ENCODE measurements at places on chromosomes 7 and 10.

GRCh38 chr7:115252461-115252860, 330.6 kb downstream of the MDFIC start:
- no peak for DNase-seq

- DNase-seq = no peak
Observed at GRCh38 chr10:17651896-17652295, 7.9 kb downstream of the STAM start.

DNA sequence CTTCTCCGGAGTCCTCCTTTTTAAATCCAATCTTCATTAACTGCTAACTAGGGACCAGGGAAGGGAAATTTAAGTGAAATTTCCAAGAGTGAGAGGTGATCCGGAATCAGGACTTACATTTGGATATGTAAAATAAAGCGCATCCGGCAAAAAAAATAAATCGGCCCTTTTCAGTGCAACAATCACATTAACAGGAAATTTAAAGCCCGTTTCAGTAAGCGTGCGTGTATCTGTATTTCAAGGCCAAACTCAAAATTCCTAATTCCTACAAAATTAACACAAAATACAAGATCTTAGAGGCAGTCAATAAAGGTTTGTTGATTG, 771 bp downstream of the DNAJC9 start:
- DNase-seq = no peak

GRCh38 chr7:25565949-25566348, 337.7 kb upstream of the NPVF start:
- DNase-seq = peak; percentile 61

DNA sequence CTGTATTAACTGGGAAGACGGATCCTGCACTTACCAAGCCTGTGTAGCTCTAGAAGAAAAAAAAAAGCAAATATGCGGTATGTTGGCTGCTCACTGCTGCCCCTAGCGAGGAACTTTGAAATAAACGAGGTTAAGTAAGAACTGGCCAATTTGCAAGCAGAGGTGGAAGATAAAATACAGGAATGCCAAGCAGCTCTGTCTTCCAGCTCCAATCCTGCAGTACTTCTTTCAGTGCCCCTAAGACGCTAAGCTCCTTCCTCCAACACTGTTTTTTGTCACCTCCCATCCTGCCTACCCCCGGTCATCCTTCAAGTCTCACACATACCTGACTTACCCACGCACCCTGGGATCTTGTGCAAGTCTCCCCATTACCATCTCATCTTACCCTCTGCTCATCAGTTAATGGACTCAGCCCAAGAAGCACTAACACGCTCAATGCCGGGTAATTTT, 809 bp downstream of the C10orf143 start:
- peak; percentile 84 for DNase-seq

GRCh38 chr10:100662067-100662466, 83.3 kb upstream of the PAX2 start:
- DNase-seq = no peak

DNA sequence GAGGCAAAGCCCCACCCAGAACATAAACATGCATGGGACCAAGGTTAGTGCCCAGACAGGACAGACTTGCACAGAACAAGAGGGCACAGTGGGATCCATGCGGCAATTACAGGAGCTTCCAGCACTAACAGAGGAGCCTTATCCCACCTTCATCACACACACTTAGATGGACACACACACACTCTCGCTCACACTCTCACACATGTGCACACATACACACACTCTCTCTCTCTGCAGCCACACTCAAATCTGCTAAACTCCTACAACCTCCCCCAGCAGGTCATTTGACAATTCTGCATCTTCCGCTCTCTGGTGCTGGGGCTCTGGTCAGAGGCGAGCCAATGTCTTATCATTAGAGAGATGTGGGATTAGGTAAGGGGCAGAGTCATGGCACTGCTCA, 120.5 kb downstream of the UBE2H start:
- no peak for DNase-seq

DNA sequence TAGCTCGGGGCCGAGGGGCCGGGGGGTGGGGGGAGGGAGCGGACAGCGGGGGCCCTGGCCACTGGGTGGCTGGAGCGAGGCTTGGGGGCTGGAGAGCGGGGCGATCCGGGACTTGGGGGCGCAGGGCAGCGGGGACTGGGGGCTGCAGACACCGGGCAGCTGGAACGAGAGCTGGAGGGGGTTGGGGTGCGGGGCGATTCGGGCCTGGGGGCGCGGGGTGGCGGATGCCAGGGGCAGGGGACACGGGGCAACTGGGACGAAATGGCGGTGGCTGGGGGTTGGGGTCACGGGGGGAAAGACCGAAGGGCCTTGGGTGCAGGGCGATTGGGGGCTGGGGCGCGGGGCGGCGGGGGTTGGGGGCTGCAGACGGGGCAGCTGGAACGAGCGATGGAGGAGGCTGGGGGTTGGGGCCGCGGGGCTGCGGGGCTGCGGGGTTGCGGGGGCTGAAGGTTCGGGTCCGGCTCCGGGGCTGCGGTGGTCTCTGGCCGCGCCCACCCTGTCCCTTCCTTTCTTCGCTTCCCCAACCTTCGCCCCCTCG, 590 bp downstream of the COL26A1 start:
- no peak for DNase-seq

DNA sequence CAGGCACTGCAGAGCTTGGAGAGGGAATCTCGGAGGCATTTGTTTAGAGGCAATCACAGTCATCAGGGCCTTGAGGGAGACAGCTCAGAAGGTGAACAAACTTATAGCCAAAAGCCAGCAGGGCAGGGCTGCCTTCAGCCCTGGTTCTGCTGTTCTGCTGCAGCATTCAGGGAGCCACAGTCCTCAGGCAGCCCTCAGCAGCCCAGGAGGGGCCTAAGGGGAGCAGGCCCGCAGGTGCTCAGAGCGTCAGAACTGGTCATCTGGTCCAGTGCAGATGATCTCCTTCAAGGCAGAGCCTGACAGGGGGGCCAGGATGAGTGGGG, 84.7 kb downstream of the ARHGAP22 start:
- DNase-seq = no peak

DNA sequence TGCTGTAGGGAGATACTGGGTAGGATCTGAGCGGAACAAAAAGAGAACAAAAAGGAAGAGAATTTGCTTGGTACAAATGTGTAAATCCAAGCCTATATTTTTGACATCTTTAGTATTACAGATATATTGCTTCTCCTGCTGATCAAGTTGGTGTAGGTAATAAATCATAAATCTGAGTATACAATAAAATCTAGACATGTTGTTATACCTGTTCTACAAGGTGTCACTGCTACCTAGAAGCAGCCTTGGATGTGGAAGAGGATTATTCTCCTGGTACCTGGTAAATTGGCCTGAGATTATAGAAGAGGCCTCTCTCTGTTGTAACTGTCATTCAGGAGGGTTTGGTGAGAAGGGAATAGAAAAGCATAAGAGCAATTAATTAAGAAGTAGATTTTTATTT, 89.9 kb upstream of the LSM8 start:
- no peak for DNase-seq

GRCh38 chr10:63515002-63515763, 6.0 kb upstream of the REEP3 start:
- peak; percentile 23 for DNase-seq

DNA sequence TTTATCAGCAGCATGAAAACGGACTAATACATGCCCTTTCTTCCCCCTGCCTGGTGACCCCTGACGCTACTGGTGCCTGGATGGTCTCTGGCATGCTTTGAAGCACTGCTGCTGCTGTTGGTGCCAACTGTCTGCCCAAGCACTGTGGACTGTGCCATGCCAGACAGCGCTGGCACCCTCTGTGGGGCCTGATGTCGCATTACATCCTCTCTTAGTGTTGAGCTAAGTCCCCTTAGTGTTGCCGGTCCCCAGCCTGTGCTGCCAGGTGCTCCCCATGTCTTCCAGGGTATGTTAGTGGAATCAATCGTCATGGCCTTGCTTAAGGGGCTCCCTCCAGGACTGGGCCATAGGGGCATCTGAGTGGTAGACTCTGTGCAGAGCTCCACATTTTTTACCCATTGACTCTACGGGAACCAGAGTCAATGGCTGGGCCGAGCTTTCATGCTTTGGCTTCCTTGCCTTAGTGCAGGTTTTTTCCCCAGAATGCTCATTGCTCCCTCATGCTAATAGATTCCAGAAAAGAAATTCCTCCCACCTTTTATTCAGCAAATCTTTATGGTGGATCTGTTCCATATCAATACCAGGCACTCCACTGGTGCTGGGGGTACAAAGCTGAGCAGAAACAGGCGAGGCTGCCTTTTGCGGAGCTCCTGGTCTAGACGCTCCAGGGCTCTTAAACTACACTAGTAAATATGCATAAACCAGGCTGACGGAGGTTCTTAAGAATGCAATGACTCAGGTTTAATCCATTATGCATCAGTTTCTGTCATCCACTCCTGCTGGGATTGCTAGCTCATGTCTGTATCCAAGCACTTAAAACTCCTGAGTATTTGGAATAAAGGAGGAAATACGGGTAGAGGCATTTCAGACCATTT, 21.8 kb upstream of the MRC1 start:
- DNase-seq = no peak

DNA sequence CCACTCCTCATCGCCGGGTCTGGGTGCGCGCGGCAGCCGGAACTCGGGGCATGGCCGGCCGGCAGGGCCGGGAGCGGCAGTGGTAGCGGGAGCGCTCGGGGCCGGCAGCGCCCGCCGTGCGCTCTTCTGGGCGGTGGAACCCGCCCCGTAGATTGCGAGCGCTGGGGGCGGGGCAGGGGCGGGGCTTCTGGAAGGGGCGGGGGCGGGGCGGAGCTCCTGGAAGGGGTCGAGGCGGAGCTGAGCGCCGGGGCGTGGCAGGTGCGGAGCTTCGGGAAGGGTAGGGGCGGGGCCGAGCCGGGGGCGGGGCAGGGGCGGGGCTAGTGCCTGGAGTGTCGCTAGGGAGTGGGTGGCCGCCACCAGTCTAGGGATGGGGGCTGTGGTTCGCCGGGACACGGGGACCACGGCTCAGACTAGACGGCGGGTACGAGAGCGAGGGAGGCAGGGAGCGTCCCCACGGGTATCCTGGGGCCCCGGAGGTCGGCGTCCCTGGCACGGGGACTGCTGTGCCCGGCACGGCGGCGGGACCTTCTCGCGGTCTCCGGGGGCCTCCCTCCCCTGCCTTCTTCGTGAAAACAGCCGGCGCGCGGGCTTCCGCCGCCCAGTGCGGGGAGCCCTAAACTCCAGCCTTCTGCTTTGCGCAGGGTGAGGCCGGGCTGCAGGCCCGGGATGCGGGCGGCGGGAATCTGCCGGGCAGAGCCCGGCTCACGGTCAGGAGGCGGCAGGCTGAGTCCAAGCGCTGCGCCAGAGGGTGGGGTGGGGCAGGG, at the start of gene STK32C:
STK32C (minus strand) TSS at position 128 of the 764 bp plus-strand sequence; CDS start at position 11, 117 bp downstream.
- peak; percentile 78 for DNase-seq

GRCh38 chr7:63899691-63900393, 98.8 kb upstream of the ZNF722 start:
- peak; percentile 91 for DNase-seq

- DNase-seq = no peak
Observed at GRCh38 chr10:121647401-121647800, 49.2 kb upstream of the FGFR2 start.

DNA sequence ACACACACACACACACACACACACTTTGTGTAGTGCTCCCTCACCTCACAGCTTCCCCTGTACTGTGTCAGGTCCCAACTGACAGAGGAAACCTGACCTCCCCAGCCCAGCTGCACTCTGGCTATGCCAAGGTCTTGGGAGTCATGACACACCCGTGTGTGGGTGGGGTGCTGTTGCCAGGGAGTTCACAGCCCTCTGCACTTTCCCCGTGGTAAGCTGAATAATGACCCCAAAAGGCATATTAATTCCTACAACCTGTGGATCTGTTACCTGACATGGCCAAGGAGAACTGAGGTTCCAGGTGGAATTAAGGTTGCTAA, 8.9 kb upstream of the NANOS1 start:
- no peak for DNase-seq

- peak; percentile 58 for DNase-seq
Observed at GRCh38 chr10:26540601-26541000, 102.5 kb downstream of the APBB1IP start.

- DNase-seq = no peak
Observed at GRCh38 chr7:10977113-10977512, 3.4 kb downstream of the PHF14 start.

DNA sequence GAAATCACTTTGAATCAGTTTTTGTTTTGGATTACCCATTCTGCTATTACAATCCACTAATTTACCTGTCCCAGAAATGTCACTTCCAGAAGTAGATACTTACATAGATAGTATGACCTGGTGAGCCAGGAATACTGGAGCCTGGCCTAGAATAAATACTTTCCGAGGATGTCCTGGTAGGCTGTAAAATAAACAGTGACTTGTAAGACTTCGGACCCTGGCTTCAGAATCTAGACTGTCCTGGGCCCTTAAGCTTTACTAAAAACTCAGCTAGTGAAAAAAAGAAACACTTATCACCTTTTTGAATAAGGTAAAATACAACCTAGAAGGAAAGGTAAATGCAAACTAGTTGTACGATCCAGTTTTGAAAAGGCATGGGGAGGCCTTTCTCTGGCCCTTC, 69.5 kb upstream of the AFAP1L2 start:
- no peak for DNase-seq

GRCh38 chr7:6437251-6437650, 10.5 kb downstream of the DAGLB start:
- no peak for DNase-seq

DNA sequence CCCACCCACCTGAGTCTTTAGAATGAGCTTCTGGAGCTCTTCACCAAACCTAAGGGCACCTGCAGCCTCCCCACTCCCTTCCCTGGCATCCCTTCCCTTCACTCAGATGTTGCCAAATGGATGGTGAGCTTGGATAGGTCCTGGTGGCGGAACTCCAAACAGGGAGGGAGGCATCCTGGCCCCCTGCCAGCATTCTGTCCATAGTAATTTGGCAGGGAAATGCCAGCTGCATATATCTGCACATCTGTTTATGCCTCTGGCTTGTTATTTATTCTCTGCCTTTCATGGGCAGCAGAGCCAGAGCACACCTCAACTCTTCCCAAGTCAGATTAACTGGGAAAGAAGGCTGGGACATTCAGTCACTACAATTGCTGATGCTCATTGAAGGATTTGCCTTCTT, 18.1 kb downstream of the KAZALD1 start:
- no peak for DNase-seq

GRCh38 chr10:113960617-113961181, 83.0 kb upstream of the ADRB1 start:
- DNase-seq = peak; percentile 46

GRCh38 chr10:78960316-78960800, 108.4 kb upstream of the ZMIZ1 start:
- peak; percentile 25 for DNase-seq
